CD4-positive, alpha-beta T cell treated with Interleukin-21 for 1 hour (primary cell): ENCODE measurements at places on chromosomes 3 and 15.
A peak's percentile ranks its signal among the peaks of the same experiment; 100 is the strongest.

- DNase-seq = no peak
Observed at GRCh38 chr3:58049143-58049785, 41.0 kb downstream of the FLNB start.

DNA sequence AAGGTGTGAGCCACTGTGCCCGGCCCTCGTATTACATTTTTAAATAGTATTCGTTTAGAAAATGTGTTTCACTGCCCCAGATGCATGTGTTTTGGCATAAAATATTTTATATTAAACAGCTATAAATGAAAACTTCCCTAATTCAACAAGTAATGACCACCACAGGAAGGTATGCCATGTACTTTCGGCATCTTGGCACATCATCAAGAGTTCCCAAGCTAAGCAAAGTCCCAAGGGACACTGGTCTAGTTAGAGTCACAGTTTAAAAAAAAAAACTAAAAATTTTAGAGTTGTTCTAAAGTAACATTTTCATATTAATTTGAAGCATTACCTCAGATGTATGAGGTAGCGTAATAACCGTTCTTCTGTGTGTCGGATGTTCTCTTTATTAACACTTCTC is 15.6 kb upstream of the ARPP19 start:
- DNase-seq = no peak

- no peak for DNase-seq
Observed at GRCh38 chr3:151479452-151479851, 18.6 kb upstream of the IGSF10 start.

GRCh38 chr3:132317229-132317948 is at the start of gene ACP3:
Gene ACP3 (plus strand): TSS chr3:132317407. CDS start chr3:132317457, 50 bp downstream.
- DNase-seq = peak; percentile 20

- no peak for DNase-seq
Observed at GRCh38 chr3:47646362-47646761, 67.7 kb upstream of the CSPG5 start.

DNA sequence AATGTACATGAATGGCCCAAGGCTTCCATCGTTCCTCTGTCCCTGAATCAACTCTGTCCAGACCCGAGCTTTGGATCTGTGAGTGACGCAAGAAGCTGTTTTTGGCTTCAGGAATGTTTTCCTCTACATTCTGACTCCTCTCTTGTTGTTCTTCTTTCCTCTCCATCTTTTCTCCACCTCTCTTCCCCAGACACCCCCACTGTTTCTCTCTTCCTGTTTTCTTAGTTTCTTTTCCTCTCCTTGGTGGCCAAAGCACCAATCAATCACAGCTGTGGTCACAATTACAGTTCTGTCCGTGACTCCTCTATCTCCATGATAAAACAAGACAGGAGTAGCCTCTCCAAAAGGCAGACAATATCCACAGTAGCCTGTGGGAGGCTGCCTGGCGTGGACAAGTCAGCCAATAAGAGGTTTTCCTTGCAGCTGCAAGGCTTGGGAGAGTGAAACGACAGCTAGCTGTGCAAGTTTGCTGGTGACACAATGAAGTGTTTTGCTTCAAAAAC is 4.9 kb upstream of the TMEM212 start:
- DNase-seq = no peak

- DNase-seq = no peak
Observed at GRCh38 chr3:130378677-130379191, 33.3 kb downstream of the COL6A5 start.

GRCh38 chr3:76969996-76970615 is 69.8 kb upstream of the ROBO2 start:
- DNase-seq = no peak

DNA sequence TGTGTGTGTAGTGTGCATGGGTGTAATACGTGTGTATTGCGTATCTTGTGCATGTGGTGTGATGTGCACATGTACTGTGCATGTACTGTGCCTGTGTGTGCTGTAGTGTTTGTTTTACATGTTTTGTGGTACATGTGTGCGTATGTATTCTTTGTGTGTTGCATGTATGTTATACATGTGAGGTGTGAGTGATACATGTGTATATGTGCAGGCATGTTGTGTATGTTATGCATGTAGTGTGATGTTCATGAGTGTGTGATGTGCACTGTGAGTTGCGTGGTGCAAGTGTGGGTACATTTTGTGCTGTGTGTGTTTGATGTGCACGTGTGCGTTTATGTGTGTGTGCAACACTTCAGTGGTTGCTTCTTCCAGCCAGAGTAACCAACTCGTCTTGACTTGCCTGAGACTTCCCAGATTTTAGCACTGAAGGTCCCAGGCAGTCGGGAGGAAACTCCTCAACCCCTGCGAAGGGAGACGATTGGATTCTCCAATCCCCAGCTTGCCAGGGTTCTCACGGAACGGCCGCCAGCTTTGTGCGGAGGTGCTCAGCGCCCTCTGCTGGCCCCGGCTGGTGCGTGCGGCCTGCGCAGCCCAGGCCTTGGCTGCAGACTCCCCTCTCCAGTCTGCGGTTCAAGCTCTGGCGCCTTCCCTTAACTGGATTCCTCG is 3.6 kb downstream of the GALNT15 start:
- DNase-seq = peak; percentile 46

DNA sequence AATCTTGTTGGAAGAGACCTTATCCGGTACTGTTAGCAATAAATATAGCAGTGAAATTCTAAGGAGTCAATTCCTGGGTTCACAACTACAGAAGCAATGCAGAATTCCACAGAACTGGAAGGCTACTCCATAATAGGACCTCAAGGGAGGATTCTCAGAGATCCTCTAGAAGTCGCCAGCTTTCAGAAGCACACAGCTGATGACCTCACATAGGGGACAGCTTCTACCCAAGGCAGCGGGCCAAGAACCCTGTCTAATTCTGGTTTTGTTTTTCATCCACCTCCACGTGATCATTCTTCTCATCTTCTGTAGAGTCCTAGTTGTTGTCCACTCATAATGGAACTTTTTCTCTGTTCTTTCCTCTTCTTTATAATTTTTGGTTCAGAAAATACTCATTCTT is 99.4 kb downstream of the ERC2 start:
- no peak for DNase-seq
